ENCODE measurements at places on chromosomes 4 and X. TPM values are rescaled to one million over a fixed set of nuclear protein-coding genes. Genes with fewer than 3 reads are reported as not detected.

DNA sequence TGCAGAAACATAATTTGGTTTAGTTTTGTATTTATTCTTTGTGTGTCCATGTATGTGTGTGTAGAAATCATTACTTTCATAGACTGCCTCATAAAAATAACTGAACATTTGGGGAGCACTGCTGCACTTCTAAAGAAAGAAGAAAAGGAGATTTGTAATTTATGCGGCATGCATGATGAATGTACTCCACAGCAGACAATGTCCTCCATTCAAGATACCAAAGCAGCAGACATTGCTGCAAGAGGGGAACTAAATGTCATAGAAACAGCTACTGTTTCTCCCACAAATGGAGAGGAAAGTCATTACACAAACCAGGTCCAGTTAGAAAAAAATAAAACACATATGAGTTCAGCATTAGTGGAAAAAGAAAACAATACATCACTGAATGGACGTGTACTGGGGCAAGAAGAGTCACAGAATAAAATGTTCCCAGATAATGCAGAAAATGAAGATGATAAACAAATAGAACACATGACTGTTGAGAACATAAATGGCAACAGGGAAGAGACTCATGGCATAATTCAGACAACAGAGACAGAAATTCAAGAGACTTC, 2.6 kb downstream of the DTHD1 start:
- DNase-seq, result no peak

DNA sequence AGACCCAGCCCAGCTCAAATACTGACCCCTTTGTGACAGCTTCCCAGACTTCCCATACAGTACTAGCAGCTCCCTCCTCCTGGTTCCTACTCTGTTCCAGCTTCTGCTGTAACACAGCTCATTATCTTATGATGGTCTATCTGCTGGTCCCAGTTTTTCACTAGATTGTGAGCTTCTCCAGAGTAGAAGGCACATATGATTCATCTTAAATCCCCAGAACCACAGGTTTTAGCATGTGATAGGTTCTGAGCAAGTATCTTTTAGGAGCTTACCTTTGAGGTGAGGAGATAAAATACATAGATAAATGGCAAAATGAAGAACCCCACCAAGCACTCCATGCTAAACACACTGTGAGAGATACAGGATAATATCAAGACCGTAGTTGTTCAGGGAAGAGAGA, 27.6 kb upstream of the ANXA3 start:
- DNase-seq, result no peak

DNA sequence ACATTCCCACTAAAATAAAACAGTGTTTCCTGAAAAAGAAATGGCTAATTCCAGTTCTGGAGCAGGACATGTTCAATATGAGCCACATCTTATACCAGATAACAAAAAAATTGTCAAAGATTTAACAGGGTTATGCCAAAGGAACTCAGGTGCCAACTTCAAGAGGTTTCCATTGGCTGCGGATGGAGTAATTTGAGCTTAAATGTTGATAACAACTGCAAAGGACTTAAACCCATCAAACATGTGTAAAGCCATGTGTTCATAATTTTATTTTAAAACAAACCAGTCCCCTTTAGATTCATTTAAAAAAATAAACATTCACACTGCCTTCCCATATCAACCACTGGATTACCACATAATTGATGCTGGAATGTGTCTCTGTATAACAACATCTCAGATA, 156.4 kb upstream of the PCDH18 start:
- DNase-seq, result no peak

RTL3 gene
- not detected for total RNA-seq
